ENCODE measurements at places on chromosomes 3 and 15.

- DNase-seq = no peak
Measured at GRCh38 chr3:153072856-153073255, 89.2 kb upstream of the RAP2B start.

DNA sequence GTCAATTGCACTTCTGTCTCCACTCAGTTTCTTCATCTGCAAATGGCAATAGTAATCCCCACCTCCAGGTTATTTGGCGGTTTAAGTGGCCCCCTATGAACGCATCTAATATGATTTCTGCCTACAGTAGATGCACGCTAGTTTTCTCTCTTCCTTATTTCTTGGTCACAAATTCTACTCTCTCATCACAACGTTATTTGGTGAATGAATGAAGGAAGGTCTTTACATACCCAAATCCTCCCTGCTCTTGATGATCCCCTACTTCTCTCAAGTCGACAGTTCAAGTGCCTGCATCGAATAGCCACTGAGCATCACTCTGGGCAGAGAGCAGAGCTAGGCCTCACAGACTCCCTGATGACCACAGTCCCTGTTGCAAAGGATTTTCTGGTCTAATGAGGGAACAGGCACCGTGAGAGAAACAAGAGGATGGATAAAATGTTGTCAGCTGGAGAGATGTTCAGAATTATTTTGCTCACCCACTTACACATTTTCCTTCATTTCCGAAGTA is 181.2 kb upstream of the SMAD3 start:
- no peak for DNase-seq

DNA sequence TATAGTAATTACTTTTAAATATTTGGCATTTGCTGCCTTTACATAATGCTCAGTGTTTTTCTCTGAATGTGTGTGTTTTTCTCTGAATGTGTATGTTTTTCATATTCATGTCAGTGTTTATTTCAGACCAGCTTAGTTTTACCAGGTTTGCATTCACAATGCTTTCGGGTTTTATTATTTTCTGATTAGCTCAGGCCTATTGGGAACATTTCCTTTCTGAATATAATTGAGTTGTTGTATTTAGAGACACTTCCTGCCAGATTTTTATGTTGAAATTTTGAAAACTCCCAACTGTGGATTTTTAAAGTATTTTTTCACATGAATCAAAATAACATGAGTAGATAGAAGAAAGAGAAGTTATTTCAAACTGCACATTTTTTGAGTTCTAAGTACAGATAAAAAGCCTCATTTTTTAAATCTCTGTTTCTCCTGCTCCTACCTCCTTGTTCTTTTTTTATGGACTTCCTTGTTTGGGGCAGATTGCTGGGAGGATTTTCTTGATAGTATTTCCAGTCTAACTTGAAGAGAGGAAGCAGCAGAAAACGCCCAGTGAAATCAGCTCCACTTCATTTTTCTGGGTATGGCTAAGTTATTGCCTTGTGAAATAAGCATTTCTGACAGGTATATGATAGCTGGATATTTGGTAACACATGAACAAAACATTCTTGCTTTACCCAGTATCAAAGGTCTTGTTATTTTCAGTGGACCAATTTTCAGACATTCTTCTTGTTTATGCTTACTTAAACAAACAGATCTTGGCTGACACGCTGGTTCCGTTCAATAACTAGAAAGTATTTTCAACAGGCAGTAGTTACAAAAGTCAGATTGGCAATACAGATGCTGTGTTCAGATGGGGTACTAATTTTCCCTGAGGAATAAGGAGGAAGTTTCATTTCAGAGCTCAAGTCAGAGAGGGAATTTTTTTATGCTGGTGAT is 70.7 kb downstream of the RIOX2 start:
- no peak for DNase-seq

DNA sequence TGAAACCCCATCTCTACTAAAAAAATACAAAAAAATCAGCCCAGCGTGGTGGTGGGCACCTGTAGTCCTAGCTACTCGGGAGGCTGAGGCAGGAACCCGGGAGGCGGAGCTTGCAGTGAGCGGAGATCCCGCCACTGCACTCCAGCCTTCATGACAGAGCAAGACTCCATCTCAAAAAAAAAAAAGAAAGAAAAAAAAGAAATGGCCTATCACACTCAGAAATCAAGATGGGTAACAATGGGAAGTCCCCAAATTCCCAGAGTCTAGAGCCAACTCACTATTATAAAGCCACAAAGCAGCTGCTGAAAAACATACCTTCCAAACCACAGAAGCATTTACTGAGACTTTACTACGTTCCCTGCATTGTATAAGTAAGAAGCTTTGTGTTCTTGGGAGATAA is 7.5 kb downstream of the HDGFL3 start:
- DNase-seq = no peak

DNA sequence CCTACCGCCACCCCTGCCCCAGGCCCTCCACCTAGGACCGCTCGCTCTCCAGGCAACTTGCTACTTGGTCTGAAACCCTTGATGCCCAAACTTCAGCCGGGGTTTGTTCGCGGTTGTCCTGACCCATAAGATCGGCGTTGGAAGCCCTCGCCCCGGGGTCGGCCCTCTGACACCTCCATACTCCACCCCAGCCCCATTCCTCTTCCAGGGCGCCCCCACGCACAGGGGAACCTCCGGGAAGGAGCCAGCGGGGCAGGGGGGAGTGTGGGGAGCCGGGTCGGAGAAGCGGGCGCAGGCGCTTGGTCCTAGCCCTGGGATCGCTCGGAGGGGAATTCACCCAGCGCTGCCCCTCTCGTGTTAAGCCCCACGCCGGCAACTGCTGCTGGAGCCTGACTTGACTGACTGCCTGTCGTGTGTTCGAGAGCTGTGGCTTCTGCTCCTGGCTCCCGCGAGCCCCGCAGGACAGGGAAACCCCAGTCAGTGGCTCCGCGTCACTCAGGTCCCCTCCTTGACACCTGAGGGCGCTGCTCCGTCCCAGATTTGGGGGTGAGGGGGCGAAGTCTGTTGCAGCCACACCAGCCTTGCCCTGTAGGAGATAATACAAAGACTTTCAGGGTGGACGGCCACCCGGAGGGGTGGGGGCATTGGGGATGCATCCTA is 675 bp downstream of the RYR3 start:
- no peak for DNase-seq

DNA sequence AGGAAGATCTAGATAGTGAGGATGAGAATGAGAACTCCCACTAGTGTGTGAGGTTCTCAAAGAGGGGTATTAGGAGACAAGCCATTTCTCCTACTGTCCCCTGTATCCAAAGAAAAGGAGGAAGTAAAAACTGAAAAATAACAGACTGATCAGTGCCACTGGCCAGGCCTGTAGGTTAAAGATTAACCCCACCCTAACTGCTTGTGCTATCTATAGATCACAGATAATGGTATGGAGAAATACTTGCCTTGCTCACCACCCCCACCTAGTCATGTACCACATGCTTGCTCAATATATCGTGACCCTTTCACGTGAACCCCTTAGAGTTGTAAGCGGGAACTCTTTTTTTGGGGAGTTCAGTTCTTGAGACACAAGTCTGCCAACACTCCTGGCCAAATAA is 519.7 kb upstream of the FRG2C start:
- no peak for DNase-seq

GRCh38 chr3:40753951-40754350 is 229.2 kb downstream of the ZNF621 start:
- DNase-seq = no peak
